ENCODE measurements at places on chromosomes 3 and 15.

DNA sequence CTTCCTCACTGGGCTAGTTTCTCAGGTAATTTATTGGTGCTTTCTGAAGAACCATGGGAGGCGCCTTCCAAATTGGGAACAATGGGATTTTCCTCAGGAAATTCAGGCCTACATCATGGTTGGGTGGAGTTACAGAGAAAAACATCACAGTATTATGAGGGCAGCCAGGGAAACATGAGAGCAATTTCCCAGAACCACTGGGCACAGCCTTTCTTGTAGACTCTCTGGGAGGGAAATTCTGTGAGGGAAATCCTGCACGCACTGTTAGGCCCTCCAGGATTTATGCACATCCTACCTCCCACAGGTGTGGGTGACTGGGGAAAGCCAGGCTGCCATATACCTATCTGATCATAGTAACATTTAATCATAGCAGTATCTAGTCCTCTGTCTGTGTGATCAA is 13.2 kb downstream of the POPDC2 start:
- DNase-seq: no peak

DNA sequence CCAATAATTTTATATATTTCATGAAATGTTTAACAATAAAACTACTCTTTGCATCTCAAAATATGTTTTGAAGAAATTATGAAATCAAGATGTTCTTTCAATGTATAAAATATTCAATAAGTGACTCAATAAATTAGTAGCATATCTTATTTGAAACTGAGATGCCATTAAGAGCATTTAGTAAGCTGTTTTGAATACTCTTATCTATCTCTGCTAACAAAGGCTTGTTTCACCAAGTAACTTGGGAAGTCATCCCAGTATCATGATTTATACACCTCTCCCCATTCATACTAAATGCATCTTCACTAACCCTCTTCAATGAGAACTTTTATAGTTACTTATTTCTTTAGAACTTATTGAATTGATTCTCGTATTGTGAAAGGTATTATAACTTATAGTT is 43.1 kb downstream of the TNIK start:
- DNase-seq: no peak

DNA sequence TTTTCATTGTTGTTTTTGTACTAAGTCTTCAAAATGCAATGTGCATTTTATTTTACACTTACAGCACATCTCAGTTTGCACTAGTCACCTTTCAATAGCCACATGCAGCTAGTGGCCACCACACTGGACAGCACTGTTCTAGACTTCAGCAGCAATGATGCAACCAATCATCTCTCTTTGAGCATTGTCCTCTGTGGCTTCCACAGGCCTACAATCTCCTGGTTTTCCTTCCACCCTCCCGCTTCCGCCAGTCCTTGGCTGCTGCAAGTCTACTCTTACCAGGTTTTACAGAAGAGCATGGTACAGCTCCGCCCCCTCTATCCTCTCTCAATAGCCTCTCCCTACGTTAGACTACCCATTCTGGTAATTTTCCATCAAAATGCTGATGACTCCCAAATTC is 25.1 kb upstream of the FSIP1 start:
- no peak for DNase-seq

DNA sequence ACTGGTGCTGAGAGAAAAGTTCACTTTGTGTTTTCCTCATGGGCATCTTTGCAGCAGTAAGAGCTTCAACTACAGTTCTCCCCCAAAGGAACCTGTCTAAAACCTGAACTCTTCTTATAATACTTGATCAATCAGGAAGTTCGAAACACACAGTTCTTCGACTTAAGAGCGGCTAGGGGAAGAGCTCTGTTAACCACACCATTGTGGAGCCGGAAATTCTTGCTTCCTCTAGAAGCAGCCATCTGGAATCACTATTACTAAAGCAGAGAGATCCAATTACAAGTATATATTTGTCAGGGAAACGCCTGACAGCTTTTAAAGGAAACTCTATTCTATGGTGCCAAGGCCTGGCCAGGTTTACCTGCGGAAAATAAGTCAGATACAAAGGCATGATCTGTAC is 337.3 kb upstream of the CBLB start:
- peak; percentile 36 for DNase-seq

DNA sequence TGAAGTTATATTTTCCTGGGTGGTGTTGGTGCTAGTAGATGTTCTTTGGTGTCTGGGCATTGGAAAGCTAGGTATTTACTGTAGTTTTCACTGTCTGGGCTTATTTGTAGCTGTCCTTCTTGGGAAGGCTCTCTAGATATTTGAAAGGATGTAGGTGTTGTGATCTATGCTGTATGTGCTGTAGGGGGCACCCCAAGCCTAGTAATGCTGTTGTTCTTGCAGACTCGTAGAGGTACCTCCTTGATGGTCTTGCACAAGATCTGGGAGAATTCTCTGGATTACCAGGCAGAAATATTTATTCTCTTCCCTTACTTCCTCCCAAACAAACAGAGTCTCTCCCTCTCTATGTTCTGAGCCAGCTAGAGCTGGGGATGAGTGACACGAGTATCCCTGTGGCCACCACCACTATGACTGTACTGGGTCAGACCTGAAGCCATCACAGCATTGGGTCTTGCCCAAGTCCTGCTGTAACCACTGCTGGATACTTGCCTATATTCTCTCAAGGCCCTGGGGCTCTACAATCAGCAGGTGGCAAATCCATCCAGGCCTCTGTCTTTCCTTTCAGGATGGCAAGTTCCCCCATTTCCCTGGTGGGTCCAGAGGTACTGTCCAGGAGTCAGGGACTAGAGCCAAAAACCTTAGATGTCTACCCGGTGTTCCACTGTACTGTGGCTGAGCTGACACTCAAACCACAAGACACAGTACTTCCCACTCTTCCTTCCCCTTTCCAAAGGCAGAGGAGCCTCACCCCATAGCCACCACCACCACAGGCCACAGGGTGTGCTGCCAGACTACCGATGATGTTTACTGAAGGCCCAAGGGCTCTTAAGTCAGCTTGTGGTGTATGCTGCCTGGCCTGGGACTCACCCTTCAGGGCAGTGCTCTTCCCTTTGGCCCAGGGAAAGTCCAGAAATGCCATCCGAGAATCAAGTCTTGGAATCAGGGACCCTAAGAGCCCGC is 195.2 kb upstream of the DPPA4 start:
- peak; percentile 39 for DNase-seq

GRCh38 chr3:57596495-57597126 is 533 bp downstream of the ARF4 start:
- DNase-seq: peak; percentile 50

GRCh38 chr15:98954411-98954810 is 53.2 kb downstream of the PGPEP1L start:
- no peak for DNase-seq

- no peak for DNase-seq
Measured at GRCh38 chr15:33963831-33964664, 4.2 kb upstream of the CHRM5 start.

- DNase-seq: no peak
Measured at GRCh38 chr3:178960918-178961317, 110.7 kb downstream of the ZMAT3 start.

DNA sequence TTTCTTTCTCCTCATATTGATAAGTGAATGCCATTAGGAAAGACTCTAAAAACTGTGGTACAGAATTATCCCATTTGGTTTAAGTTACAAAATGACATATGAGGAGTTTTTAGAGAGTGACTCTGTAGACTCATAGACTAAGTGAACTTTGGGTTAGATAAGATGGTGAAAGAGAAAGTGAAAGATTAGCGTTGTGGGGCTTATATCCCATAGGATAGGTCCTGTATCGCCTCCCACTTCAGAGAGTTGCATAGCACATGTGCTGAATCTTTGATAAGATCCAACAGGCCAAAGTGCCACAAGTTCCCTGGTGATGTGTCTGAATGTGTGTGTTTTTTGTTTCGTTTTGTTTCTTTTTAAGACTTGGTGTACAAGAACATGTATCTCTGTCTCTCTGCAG is 666.9 kb downstream of the MECOM start:
- DNase-seq: no peak

DNA sequence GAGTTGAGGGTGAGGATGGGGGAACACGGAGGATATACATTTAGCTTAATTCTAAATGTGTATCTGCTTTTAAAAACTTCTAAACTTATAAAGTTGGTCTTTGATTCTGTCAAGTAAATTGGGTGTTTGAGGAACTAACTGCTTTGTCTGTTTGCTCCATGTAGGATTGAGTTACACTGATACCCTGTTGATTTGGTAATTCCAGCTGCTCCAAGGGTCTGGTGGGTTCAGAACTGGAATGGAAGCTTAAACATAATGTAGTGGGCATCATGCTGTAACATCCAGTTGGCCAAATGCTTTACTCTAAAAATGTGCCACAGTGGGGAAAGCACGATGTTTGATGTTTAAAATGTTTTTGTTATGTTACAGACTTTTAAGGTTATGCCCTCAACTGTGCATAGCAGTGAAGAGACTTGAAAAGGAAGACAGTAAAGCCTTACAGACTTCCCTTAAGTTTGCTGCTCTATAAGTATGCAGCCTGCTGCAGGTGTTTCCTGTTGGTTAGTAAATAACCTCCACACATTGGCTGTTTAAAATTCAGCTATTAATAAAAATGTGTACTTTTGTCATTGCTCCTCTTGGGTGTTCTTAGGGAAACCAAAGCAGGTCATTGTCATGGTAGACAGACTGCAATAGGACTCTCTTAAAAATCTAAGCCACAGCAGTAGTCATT is 5.9 kb upstream of the EDEM1 start:
- no peak for DNase-seq

- DNase-seq: no peak
Measured at GRCh38 chr15:69224383-69224782, 63.9 kb downstream of the GLCE start.

GRCh38 chr3:107855710-107856109 is 235.1 kb downstream of the CD47 start:
- DNase-seq: no peak

GRCh38 chr3:101009386-101009785 is 16.2 kb upstream of the ABI3BP start:
- DNase-seq: no peak

GRCh38 chr3:149559525-149559924 is 85.0 kb downstream of the TM4SF4 start:
- no peak for DNase-seq

DNA sequence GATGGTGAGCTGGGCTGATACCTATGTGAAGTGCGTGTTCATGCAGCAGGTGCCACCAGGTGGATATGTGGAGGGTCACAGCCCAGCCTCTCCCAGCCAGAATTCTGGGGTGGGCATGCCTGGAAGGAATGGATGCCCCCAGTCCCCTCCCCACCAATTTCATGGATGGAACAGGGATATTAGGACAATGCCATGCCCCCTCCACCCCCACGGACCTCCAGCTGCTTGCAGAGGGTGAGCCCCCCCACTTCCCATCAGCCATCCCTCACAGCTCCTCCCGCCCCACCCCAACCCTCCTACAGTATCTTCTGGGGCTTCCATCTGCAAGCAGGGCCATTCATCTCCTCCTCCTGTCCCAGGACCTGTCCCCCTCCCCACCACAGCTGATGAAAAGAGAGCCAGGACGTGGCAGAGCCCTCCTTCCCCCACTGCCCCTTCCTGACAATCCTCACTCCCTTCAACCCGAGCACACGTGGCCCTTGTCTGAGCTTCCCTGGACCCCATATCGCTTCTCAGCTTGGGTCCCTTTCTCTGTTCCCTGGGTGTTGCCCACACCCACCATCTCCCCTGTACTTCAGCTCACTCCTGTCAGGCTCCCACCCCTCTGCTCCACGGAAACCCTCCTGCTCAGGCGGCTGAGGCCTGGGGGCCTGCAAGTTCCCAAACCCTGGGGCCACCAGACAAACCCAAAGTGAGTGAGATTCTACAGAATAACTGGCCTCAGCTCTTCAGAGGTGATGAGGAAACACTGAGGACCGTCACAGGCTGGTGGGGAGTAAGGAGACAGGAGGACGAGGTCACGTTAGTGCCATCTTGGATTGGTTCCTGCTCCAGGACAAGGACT is 2.8 kb upstream of the SEMA3G start:
- DNase-seq: no peak

DNA sequence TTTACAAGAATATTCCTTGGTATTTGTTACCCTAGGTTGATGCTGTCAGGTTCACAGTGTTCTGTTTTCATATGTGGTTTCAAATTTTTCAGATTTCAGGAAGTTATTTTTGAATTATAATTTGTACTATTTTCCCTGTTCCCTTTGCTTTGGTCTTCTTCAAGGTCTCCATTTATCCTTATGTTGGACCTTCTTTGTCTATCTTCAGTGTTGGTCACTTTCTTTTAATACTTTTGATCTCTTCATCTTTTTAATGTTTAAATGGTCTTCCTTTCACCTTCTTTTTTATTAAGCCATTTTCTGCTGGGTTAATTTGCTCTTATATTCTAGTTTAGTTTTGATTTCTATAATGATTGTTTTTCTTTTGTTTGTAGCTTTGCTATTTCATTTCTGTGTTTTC is 61.3 kb downstream of the KLHL25 start:
- no peak for DNase-seq

DNA sequence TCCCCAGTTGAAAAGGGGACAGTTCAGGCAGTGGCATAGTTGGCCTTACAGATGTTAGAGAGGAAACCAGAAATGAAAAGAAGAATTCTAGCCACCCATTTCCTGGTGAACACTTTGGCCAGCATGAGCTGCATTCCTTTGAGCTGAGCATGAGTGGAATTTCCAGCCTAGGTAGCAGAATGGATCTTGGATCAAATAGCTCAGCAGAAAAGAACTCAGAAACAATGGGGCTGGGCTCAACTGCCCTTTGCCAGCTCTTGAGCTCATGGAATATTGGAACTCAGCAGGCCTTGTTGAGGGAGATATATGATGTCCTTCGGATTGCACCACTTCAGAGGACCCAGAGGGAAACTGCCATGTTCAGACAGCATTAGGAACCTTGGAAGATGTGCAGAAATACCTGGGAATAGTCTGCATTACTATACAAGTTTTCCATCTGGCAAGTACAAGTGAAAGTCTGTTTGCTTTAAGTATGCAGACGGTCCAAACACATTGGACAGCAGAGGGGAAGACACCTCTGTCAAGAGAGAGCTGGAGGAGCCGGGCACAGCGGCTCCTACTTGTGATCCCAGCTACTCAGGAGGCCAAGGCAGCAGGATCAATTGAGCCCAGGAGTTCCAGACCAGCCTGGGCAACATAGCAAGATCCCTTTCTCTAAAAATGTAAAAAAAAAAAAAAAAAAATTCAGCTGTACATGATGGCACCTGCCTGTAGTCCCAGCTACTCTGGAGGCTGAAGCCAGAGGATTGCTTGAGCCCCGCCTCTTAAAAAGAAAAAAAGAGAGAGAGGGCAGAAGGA is 3.1 kb upstream of the CDV3 start:
- DNase-seq: no peak

DNA sequence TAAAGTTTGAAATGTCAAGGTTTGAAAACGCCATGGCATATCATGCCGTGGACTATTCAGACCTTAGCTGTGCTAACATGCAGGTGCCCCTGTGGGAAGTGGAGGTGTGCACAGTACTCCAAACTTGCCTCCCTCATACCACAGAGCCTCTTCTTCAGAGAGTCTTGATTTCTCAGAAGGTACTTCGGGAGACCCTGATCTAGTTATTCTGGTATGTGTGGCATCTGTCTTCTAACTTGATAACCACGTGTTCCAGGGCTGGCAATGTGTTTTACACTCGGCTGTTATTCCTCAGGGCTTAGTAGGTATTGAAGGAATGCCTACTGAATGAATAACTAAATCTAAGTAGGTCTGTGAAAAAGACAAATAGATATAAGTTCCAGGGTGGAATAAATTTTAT is 309.9 kb downstream of the CLSTN2 start:
- no peak for DNase-seq

GRCh38 chr3:148081926-148082325 is 615.8 kb upstream of the AGTR1 start:
- DNase-seq: no peak
